ENCODE measurements at places on chromosomes 11 and 22.

- DNase-seq = no peak
These were observed 11.9 kb upstream of the CSF2RB start for GRCh38 chr22:36901411-36902142.

- no peak for DNase-seq
These were observed 48.4 kb downstream of the DDX10 start for GRCh38 chr11:108713076-108713790.

GRCh38 chr11:19433367-19433766 is 192.6 kb upstream of the E2F8 start:
- no peak for DNase-seq

DNA sequence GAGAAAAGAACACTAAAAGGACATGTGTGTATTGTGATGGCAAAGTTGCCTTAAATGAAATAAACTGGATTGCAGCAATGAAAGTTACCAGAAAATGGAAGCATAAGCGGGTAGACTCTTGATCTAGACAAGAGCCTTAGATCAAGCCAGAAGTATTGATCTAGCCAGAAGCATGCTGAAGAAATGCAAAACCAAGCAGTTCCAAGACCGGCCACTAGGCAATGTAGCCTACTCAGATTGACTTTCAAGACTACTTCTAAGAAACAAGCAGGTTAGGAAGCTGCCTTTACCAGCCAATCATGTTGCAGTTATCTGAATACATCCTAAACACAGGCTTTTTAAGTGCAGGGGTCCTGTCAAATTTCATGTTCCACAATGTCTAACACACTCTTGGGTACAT is 54.6 kb downstream of the KCNA4 start:
- no peak for DNase-seq

GRCh38 chr22:29152045-29152953 is 53.4 kb upstream of the EMID1 start:
- DNase-seq = no peak

- DNase-seq = no peak
These were observed 57.6 kb downstream of the NRXN2 start for GRCh38 chr11:64665411-64665821.

DNA sequence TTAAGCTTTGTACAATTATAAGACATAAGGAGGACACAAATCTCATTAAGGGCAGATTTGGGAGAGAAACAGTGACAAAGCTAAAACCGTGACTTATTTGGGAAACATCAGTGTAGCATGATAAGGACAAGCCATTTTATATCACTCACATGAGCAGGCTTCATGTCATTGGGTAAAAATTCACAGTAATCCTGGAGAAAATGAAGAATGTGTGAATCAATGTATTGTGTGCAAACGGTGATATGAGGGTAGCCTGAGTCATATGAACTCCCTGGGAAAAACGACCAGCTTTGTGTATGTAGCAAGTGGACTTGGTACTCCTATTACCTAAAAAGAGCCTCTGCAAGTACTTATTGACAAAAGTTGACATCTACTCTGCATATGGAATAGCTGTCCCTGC is 6.0 kb upstream of the TRIM34 start:
- DNase-seq = no peak

GRCh38 chr11:2077061-2077802 is 62.0 kb downstream of the IGF2 start:
- DNase-seq = no peak

DNA sequence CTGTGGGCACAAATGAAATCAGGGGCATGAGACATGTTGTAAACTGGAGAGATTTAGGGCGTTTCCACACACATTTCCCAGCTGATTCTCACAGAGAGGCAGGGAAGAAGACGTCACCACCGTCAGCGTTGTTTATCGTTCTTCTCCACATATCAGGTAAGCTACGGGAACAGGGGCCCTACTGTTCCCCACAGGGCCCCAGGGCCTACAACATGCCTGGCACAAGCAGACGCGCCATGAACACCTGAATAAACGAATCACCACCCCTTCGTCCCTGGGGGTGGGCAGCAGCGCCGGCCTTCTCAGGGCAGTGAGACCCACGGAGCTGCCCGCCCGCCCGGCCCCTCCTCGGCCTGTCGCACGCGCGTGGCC is 342 bp downstream of the EFCAB6 start:
- no peak for DNase-seq

Measured in cortex of kidney (tissue), 1 donor.